ENCODE measurements at places on chromosomes 6 and 20.

DNA sequence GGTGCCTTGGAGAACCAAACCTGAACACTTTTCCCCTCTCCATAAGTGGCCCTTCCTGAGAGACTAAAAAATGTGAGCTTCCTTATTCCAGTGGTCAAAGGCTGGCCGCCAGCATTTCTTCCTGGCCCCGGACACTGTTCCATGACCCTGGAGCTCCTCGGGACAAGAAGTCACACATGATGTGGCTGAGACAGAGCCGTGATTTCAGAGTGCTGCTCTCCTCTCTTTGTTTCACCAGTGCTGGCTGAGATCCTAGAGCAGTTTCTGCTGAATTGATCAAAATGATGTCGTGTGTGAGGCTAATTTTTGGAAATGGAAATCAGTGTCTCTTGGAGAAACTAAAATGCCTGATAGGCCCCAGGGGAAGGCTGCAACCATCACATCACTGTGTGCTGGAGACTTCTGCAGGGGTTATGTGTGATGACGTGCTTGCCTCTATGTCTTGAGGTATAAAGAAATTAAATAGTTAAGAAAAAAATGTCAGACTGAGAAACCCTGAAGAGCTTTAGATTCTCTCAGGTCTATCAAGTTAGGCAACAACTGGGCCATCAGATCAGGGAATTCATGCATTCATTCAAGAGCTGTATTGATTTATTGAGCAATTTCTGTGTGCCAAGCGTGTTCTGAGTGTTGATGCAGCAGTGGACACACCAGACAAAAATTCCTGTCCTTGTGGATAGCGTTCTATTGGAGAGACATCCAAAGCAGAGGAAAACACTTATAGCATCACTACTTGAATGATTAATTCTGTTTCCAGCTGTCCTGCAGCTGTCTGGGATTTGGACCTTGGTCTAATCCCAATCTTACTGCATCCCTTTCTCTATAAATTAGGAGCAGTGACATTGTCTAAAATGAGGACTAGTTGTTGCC, 72.7 kb upstream of the CCN6 start:
- DNase-seq = no peak

- DNase-seq = no peak
Observed at GRCh38 chr6:169115632-169116031, 138.0 kb downstream of the THBS2 start.

DNA sequence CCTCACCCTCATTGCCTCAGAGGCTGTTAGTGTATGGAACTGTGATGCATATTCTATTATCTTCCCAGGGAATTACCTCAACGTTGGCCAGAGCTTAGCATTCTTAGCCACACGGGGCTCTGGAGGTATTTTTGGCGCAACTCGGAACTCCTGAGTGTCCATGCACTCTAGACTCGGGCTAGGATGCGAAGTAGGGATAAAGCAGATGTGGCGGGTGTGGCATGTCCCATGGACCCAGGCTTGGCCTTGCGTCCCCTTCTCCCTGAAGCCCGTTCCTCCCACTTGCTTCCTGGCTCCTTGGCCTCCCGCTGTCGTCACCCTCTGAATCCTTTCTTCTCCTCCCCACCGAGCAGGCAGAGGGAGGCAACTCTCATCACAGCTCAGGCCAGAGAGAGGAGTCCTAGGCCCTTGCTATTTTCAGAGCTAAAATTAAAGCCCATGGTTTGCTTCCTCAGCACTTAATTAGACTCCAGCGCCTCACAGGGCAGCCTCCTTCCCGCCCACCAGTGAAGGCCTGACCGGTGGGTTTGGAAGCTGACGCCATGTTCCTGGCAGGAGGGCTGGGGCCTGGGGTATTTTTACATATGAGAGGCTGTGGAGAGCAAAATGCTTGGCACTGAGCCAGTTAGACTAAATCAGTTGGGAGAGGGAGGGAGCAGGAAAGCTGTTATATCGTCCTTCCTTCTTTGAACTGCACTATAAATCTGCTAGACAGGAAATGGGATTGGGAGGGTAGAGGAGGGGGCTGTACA, 138.7 kb downstream of the FOXO3 start:
- no peak for DNase-seq

DNA sequence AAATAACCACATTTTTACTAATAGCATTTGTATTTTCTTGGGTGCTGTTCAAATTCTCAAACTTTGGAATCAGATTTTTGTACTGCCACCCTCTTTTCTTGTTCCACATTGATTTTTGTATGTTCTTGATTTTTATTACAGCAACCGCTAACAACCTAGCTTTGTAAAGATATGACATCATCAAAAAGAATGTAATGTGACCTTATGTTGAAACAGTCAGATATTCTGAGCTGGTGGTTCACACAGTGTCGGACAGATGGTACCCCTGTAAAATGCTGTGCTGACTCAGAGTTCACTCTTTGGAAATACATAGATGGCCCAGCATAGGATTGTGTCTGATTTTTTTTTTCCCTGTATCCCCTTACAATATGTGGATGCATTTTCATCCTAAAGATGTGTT, 118.9 kb downstream of the QKI start:
- no peak for DNase-seq

GRCh38 chr6:33719326-33719987, 8.0 kb upstream of the UQCC2 start:
- DNase-seq = no peak

DNA sequence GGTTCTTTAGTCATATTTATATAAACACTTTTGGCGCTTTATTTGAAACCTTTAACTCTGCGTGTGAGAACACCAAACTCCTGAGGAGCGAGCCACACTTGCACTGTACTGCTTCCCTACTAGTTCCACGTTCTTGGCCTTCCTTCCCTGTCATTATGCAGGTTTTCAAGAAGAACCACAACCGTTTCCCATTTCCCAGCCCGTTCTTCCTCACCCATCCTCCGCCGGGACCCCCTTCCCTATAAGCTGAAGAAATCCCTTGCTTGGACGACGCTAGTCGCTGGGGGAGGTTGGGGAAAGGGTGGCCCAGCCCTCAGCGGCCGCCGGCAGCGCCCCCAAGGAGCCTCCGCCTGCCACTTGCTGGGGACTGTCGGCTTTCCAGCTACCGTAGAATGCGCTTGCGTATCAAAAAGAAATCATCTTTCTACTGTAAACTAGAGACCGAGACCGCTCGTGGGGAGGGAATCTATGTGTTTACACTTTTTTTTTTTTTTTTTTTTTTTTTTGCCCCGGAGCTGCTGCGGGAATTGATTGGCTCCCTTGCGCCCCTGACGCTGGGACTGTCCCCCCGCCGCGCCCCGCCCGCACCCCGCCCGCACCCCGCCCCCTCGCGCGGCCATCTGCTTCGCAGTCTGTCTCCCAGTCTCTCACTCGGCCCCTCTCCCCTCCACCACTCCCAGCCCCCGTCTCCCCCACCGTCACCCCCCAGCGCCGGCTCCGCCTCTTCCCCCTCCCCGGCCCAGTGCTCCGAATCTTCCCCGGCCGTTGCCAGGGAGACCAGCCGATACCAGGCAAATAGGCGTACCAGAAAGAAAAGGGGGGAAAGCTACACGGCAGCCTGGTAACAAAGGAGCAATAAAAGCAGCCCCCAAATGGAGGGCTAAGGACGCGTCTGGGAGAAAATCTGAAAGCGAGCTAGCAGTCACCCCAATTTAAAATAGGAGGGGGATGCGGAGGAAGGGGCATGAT, 2.3 kb upstream of the MARCKS start:
- DNase-seq = no peak
